ENCODE measurements at places on chromosomes 16 and 17.

DNA sequence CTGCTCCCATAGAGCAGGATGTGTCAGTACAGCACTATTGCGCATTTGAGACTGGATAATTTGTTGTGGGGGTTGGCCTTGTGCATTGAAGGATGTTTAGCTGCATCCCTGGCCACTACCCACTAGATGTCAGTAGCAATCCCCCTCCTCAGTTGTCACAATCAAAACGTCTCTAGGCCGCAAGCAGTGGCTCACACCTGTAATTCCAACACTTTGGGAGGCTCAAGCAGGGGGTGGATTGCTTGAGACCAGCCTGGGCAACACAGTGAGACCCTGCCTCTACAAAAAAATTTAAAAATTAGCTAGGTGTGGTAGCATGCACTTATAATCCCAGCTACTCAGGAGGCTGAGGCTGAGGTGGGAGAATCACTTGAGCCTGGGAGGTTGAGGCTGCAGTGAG is 48.4 kb downstream of the CENPV start:
- DNase-seq, result peak; percentile 49

- DNase-seq, result no peak
Observed at GRCh38 chr17:42985225-42985624, 4.9 kb downstream of the RUNDC1 start.

GRCh38 chr17:16428098-16428882 is 12.9 kb downstream of the TRPV2 start:
- no peak for DNase-seq

DNA sequence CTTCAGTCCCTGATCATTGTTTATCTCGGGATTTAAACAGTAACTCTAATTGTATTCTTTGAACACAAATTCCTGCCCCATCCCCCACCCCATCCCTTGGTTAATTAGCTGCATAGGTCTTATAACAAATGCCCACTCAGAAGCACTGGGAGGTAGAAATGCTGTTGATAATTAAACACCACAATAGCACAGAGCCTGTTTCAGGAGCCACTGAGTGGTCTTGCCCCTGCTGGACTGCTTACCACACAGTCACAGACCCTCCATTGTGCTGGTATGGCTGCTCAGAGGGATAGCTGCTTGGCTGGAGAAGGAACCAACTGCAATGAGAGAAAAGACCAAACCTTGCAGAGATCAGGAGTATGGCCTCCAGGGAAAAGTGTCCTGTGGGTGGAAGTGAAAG is 214.1 kb downstream of the ANKFN1 start:
- no peak for DNase-seq

GRCh38 chr16:3819175-3819527 is 61.4 kb downstream of the CREBBP start:
- DNase-seq, result no peak

- peak; percentile 60 for DNase-seq
Observed at GRCh38 chr17:78828470-78829185, 12.0 kb downstream of the USP36 start.

GRCh38 chr17:49437696-49438435 is 23.2 kb upstream of the PHB1 start:
- no peak for DNase-seq
